ENCODE measurements at places on chromosomes 12 and 14.

DNA sequence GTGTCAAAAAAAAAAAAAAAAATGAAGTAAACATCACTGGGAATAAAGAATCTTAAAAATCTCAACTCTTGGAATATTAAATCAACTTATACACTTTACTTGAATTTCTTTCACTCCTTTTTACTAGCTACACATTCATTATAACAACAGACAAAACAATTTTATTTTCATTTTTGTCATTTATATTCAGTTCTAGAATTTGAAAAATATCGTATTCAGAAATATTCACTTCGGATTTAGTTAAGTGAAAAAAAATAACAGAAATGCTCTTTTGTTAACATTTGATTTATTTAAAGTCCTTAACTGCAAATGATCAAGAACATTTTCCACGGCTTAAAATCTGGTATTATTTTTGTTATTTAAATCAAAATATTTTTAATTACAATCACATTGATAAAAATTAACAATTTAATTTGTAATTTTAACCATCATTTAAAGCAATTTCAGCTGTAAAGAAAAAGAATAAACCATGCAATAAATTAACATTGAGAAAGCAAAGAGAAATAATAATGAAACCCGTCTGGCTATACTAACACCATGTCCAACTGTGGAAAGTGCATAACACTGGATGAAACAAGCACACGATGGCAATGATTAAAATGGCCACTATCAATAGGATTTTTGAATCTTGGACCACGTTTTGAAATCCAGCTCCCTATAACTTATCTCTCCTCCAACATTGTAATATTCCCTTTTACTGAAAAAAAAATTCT is 5.2 kb downstream of the FOXA1 start:
- no peak for DNase-seq

GRCh38 chr12:64099397-64099796 is 122.7 kb downstream of the KICS2 start:
- DNase-seq, result peak; percentile 33

DNA sequence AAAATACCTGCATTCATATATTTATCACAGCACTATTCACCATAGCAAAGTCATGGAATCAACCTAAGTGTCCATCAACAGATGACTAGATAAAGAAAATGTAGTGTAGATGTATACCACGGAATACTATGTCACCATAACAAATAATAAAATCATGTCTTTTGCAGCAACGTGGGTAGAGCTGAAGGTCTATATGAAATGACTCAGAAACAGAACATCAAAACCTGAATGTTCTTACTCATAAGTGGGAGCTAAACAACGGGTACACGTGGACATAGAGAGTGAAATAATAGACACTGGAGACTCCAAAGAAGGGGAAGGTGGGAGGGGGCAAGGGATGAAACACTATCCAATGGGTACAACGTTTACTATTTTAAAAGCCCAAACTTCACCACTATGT is 37.9 kb downstream of the SLC38A1 start:
- no peak for DNase-seq

DNA sequence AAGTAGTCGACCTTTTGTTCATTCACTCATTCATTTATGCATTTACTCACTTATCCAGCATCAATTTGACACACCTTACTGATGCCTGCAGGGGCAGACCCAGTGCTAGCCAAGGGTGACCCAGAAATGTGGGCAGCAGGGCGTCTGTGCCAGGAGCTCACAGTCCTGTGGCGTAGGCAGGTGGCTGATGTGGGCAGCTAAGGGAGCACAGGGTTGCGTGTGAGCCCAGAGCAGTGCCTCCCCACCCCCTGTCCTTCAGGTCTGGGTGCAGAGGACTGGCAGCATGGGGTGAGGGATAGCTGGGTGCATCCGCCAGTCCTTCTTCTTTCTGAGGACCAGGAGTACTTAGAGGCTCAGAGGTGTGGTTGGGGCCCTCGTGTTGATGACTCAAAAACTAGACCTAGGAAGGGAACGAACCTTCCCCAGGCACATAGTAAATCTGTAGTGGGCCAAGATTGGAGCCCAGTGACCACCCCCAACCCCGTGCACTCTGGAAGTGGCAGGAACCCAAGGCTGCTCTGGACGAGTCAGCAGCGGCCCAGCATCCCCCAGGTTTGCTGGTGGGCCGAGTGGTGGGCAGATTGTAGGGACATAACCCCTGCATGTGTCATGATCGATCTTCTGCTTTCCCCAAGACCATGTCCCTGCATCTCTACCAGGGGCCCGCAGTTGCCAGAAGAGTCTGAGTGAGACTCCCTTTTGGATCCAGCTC is 63.9 kb downstream of the BEGAIN start:
- DNase-seq, result no peak

DNA sequence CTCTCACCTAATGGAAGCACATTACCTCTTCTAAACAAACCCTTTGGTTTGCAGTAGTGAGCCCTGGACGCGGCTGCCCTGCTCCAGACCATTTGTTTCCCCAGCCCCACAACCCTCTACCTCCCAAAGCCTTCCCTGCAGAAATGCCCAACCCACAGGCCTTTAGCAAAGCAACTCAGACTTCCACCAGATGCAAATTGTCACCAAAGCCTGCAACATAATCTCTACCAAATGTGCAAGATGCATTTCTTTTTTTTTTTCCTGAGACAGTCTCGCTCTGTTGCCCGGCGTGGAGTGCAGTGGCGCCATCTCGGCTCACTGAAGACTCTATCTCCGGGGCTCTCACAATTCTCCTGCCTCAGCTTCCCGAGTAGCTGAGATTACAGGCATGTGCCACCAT is 56.2 kb downstream of the VWF start:
- no peak for DNase-seq

- no peak for DNase-seq
These were observed 10.6 kb upstream of the DNAL1 start for GRCh38 chr14:73634011-73634833.

DNA sequence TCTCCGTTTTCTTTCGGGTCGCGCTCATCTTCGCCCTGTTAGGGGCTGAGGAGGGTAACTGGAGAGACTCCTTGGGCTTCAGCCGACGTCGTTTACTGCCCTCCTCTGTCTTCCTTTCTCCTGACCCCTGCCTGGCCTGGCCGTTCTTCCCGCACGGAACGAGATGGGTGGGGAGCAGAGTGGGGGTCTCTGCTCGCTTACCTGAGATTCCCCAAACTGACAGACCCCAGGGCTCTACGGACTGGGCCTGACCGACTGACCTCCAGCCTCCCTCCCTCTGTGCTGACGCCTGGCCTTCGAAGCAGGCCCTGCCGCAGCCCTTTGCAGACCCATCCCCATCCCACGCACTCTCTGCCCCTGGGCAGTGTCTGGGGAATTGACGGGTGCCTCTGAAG is 439 bp downstream of the GOLGA5 start:
- DNase-seq, result no peak

DNA sequence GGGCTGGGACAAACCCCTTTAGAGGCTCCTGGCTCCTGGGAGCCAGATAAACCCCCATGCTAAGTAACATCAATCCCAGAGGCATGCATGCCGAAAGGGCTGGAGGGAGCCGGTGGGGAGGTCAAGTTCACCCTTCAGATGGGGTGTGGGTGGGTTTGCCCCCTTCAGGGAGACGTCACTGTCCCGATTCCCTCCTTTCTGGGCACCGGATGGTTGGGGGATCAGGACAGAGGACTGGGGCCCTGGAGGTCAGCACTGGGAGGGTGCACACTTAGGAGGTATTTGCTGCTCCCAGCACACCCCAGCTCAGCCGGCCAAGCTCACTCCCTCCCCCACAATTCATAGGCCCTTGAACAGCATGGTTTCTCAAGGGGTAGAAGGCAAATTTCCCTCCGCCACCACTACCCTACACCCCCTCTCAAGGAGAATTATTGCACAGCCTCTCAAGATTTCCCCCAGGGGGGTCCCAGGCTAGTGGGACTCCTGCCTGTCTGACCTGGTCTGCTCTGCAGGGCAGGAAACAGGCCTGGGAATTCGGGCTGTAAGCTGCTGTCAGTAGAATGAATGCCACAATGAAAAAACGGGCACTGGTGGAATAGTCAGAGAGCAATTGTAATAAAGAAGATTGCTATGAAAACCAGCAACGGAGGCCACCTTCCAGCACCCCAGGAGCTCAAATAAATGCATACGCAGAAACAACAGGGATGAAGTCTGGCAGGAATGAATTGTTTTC is 63.5 kb downstream of the GALNT16 start:
- DNase-seq, result no peak

- peak; percentile 52 for DNase-seq
These were observed 75.0 kb downstream of the TGFB3 start for GRCh38 chr14:75906680-75907280.

DNA sequence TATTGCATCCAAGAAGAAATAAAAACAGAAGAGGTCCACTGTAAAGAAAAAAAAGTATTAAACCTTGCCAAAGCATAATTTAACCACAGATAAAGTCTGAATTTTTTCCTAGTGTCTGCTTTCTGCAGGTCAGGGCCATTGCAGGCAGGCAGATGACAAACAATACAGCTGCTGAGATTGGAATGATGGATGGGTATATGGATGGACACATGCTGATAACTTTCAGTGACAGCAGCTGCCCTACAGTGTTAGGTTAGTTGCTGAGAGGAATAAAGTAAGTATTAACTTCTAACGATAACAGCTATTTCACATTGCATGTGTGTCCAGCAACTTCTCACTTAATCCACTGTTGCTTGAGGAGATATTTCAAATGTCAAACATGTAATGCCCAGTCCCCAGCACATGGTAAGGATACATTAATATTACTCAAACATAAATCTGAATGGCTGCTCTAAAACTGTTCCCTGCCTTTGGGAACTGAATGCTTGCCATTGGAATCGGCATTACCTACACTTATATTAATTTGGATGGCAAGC is 515.3 kb downstream of the RMST start:
- DNase-seq, result no peak

DNA sequence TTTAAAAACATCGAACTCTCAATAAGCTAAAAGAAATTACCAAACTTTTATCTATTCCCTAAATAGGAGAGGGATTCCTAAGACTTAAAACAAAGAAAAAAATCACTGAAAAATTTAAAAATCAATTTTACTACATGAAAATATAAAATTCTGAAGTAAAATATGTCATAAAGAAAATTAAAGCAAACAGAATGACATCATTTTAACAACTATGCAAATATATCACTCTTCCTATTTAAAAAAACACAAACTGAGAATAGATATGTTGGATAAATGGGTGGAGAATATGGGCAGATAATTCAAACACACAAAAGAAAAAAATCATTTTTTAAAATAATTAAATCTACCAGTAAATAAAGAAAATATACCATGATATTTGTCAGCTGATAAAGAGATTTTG is 510.0 kb downstream of the BCL11B start:
- no peak for DNase-seq

- no peak for DNase-seq
These were observed 18.5 kb downstream of the UTP20 start for GRCh38 chr12:101298426-101298825.

GRCh38 chr12:33052141-33053051 is 155.8 kb upstream of the PKP2 start:
- no peak for DNase-seq

DNA sequence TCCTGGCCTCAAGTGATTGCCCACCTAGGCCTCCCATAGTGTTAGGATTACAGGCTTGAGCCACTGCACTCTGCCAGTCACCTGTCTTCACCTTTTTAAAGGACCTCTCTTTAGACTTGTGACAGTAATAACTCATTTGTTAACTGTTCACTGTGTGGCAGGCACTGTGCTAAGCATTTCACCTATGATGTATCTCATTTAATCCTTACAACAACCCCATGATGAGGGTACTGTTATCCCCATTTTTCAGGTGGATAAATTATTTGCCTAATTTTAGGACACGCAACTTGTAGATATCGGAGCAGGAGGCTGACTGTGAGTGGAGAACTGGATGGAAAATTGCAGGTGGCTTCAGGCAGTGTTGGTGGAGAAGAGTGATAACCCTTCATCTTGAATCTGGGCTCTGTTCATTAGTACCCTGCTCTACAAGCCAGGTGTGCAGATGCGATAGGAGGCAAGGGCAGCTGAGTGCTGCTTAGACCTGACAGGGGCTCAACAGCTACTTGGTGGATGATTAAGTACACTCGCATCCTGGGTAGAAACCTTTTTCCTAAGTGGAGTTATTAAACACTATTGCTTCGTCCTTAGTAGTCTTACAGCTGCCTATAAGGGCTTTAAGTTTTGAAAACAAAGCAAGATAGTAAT is 2.7 kb downstream of the TCTN1 start:
- no peak for DNase-seq

- peak; percentile 44 for DNase-seq
These were observed 3.8 kb downstream of the GXYLT1 start for GRCh38 chr12:42140901-42141300.

Data from SJSA1 (cell line).